ENCODE measurements at places on chromosomes 12 and 14. TPM values are rescaled to one million over a fixed set of nuclear protein-coding genes. Genes with fewer than 3 reads are reported as not detected.

Gene CLEC4D
- total RNA-seq, result not detected

Gene MUCL1
- not detected for total RNA-seq

DNA sequence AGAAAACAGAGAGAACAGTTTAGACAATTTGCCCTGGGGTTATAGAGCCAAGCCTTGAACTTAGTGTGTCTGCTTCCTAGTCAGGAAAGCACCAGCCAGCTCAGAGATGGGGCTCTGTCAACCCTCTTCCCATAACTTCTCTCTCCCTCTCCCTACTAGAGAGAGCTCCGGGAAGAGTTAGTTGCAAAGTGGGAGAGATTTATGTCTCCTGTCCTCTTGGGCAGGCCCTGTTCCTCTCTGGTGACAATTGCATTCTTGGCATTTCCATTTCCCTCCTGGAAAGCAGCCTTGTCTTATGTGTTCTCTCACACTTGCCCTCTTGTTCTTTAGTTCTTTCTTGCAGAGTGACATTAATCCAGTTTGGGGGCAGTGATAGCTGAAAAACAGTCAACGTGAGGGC lies 42.1 kb upstream of the TUNAR start:
- no peak for DNase-seq

DNA sequence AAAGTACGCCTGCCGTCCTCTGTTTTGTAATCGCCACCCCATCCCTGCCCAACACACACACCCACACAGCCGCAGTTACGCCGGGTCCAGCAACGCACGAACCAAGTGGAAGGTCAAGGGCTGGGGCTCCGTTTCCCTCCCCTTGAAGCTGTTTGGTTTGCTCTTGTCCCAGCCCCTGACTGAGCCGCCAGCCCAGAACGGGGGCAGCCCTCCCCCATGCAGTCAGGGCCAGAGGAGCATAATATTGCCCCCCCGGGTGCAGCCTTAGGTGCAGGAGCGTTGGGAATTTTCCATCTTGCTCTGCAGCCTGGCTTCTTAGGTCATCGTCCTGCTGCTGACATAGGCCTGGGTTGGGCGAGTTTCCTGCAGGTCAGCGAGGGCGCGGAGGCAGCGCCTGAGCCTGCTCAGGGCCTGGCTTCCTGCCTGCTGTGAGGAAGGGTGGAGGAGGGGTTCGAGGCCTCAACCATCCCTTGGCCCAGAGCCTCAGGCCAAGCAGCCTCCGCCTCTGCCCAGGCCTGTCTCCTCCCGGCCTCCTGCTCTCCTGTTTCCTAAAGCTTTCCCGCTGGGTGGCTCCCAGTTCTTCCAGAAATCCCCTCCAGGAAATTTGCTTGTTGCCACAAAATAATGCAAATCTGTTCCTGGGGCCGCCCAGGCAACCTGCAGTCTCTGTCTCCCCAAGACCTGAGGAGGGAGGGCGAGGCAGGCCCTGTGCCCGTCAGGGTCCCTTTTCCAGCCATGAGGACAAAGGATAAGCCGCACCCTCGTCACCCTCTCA lies 44.5 kb downstream of the PSMA6 start:
- peak; percentile 89 for DNase-seq
